ENCODE measurements at places on chromosomes 4 and X.

GRCh38 chr4:26822546-26822945 lies 38.1 kb upstream of the STIM2 start:
- no peak for DNase-seq

DNA sequence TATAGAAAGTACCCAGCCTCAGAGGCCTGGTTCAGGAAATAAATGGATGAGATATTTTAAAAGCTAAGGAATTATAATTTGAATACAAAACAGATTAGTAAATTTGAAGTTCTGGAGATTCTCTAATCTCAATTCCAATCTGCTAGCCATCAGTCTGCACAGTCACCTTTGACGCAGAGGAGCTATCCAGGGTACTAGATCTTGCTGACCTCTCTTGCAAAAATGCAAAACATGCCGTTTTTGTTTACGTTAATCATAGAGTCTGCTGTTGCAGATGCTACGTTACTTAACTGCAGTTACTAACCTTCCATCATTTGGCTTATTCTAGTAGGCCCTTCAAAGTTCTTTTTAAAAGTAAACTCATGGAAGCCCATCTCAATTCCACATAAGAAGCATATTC lies 10.4 kb downstream of the CCSER1 start:
- no peak for DNase-seq

DNA sequence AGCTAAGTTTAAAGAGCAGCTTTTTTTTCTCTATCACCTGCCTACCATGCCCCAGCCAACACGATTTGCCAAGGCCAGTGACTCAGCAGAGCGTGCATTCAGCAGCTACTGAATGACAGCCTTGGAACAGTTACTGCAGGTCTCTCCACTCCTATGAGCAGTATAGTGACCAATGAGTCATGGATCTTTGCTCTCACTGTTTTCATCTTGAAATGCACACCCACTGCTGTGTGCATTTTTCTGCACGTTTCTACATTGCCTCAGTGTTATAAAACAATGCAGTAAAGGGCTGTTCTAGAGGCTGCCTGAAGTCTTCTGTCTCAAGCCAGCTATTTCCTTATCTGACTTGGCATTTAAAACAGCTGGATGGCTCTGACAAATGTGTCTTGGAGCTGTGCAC lies 66.0 kb upstream of the C4orf54 start:
- peak; percentile 7 for DNase-seq

- no peak for DNase-seq
Measured at GRCh38 chrX:130144509-130144908, 21.1 kb downstream of the AIFM1 start.
